ENCODE measurements at places on chromosomes 3 and 15.

DNA sequence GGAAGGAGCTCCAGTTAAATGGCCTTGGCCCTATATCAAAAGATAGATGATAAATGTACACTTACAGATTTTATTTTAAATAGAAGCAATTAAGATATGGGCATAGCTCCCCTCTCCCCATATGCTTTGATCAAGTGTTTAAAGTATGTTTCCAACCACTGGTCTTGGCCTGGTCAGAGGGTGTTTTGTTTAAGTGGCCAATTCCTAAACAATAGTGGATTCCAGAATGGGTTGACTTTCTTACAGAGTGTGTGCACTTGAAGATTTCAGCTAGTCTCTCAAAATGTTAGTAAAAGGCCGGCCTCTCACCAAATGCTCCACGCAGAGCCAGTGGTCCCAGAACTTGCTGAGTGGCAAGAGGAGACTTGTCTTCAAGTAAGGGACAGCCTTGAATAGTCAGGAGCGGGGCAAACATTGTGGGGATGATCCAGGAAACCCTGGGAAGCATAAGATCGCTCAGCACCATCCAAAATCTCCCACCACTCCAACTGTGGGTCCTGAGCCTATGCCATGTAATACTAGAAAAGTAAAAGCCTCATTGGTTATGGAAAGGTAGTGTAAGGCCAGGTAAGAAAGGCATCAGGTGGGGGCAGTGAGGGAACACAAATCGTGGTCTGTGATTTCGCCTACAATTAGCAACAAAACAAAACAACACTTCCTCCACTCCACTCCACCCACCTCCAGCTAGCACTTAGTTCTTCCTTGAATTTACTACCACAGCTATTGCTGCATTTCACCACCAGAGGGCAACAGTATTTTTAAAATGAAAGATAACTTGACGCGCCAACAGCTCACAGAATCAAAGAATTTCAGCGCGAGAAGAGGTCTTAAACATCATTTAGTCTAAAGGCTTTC, 4.8 kb downstream of the RARRES1 start:
- DNase-seq: no peak

DNA sequence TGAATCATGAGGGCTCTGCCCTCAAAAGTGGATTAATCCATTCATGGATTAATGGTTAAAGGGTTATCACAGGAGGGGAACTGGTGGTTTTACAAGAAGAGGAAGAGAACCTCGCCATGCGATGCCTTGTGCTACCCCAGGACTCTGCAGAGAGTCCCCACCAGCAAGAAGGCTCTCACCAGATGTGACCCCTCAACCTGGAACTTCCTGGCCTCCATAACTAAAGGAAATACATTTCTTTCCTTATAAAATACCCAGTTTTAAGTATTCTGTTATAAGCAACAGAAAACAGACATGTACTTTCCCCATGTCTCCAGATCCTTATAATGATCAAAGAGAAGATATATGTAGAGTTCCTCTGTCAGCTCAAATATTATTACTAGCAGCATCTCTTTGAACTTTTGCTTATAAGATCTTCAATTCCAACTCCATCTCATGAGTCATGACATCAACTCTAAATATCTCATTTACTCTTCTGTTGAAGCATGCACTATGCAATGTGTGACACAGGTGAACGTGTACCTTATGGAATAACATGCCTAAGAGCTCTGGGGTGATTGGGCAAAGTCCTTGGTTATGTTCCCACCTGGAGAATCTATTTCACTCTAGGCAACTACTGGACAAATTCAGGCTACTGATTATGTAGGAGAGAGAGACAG, 37.5 kb upstream of the ZBTB38 start:
- no peak for DNase-seq

GRCh38 chr3:81776643-81777042, 15.2 kb upstream of the GBE1 start:
- DNase-seq: no peak

DNA sequence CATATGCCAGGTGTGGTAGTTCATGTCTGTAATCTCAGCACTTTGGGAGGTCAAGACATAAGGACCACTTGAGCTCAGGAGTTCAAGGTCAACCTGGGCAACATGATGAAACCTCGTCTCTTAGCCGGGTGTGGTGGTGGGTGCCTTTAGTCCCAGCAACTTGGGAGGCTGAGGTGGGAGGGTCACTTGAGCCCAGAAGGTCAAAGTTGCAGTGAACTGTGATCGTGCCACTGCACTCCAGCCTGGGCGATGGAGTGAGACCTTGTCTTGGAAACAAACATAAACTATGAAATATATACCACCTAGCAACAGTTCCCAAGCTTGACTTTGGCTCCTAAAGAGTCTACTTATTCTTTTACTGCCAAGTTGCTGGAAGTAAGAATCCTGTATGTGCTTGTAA, 30.9 kb downstream of the UBE3A start:
- no peak for DNase-seq

DNA sequence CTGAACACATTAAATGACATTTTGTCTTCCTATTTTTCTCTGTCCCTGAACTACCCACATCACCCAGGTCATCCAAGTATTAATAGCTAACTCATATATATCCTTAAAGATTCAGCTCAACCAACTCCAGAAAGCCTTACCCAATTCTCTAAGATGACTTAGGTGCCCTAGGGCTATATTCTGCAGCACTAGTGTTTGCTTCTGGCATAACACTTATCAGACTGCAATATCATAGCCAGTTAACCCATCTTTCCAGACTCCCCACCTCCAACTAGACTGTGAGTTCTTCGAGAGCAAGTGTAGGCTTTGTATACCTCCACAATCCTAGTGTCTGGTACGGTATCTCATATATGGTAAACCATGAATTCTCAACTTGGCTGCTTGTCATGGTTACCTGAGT, 50.7 kb downstream of the SST start:
- DNase-seq: no peak

DNA sequence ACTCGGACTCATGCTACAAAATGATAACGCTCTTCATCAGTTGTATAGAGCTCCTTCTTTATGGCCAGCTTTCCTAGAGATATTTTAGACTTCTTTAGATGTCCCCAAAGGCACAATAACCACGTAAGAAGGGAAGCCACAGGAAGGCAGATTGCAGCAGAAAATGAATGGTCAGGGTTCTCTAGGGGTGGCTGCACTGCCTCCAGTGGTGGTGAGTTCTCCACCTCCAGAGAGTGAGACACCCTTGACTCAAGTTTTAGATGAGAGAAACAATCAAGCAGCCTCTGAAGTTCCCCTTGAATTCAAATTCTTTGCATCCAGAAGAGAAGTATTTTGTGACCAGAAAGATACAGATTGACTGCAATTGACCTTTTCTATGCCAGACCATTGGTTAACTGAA, 191.5 kb downstream of the TP63 start:
- no peak for DNase-seq

All from H1 (cell line).